Brain (organoid and tissue), 16 donors: ENCODE measurements at places on chromosomes 12 and 14. TPM values are rescaled to one million over a fixed set of nuclear protein-coding genes. Genes with fewer than 3 reads are reported as not detected.

The DGKA gene
- polyA plus RNA-seq: 12.5 TPM

The MYF5 gene
- polyA plus RNA-seq: not detected

The OTX2 gene
- polyA plus RNA-seq: not detected

The ESPL1 gene
- polyA plus RNA-seq: 11.8 TPM
